ENCODE measurements at places on chromosomes 6 and 20.

- DNase-seq = no peak
These were observed 22.8 kb downstream of the FOXQ1 start for GRCh38 chr6:1334684-1335083.

DNA sequence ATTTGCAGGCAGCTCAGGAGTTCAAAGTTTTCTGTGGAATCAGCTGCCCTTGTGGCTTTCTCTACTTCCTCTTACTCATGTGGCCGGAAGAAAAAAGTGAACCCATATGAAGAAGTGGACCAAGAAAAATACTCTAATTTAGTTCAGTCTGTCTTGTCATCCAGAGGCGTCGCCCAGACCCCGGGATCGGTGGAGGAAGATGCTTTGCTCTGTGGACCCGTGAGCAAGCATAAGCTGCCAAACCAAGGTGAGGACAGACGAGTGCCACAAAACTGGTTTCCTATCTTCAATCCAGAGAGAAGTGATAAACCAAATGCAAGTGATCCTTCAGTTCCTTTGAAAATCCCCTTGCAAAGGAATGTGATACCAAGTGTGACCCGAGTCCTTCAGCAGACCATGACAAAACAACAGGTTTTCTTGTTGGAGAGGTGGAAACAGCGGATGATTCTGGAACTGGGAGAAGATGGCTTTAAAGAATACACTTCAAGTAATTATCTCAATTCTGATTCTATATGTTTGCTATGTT is 1.1 kb downstream of the MGME1 start:
- DNase-seq = no peak

DNA sequence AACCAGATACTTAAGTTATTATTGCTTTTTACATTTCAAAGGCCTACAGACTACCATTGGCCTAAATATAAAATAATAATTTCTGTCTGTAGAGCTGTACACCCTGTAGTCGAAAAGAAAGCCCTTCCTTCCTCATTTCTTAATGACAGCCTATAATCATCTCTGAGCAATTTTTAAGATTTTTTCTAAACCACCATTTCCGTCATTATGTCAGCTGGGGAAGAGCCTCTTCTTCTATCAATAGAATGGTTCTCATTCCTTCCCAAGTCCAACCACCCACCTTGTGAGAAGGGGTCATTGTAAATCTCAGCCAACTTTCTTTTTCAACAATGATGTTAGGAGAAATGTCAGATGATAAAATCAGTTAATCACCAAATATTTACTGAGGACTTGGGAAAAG is 91.8 kb downstream of the PLEKHG1 start:
- DNase-seq = no peak

DNA sequence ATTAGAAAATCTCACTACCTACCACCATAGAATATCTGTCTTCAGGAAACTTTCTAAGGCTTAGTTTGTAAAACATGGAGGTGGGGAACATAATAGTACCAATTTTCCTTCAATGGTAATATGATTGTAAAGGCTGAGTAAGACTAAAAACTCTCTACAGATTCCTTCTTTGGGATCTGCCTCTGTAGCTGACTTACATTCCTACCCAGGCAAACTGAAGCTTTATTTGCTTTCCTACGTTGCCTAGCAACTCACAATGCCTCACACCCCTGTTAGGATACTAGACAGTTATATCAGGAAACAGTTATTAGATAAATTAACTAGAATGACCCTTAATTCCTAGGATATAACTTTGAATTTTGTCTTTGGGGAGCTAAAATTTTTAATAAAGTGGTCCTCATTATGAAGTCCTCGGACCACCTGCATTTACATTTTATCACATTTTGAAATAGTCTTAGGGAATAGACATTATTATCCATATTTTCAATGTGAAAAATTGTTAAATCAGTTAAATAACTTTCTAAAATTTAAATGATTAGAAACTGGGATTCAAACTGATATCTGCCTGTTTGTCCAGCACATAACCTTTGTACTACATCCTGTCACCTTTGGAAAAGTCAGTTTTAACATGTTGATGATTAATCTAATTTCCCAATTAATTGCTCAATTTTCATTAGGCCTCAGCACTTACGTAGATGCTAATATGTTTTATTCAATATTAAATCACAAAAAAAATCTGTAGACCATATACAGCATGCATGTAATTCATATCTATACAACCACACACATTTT is 591.4 kb downstream of the RNF144B start:
- no peak for DNase-seq

GRCh38 chr6:71220466-71220865 is 68.1 kb upstream of the OGFRL1 start:
- DNase-seq = no peak

DNA sequence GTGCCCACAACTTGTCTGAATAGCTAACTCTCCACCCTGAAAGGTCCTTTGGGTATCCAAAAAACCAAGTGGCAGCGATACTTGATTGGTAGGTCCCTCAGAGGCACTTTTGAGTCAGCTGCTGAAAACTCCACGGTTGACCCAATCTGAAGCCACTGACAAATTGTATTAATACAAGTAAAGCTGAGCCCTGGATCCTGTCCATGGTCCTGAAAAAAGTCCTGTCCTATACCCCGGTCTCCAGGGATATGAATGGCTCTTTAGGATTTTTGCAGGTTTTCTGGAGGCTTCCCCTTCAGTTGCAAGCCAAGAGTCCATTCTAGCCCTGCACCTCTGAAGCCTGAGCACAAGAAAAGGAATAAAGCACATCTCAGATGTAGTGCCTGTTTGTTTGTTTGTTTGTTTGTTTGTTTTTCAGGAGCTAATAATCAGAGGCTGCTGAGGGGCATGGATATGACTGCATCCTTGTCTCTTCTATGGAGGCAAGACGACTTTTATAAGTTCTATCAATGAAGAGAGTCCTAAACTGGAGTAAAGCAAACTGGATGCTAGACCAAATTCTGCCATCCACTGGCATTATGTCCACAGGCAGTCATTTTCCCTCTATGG is 1.7 kb upstream of the SLC12A5 start:
- DNase-seq = peak; percentile 82

GRCh38 chr6:35023091-35024000 is 117.8 kb downstream of the TCP11 start:
- DNase-seq = no peak

DNA sequence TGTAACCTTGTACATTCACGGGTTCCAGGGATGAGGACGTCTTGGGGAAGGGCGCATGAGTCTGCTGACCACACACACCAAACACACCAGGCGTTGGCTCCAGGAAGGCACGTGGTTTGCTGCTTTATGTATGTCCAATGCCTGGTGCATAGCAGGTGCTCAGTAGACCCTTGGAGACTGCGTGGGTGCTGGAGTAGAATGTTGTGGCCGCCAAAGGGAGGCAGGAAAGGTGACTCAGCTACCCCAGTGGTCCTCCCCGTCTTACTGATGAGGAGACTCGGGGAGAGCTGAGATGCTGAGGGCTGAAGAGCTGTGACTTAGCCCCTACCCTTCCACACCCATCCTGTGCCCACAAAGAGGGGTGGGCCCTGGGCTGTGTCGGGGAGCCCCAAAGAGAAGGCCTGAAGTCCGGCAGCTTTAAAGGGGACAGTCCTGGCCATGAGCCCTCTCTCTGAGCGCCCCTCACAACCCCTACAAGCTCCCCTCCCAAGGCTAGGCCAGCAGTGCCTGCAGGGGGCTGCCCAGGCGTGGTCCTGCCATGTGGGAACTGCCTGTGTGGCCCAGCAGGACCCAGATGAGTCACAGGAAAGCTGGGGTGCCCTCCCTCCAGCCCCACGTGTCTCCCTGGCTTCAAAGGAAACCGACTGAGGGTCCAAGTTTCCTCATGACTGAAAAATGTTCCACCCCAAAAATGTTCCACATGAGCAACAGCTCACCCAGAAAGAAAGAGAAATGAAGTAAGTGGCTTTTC is 28.0 kb upstream of the PTGIS start:
- DNase-seq = no peak

- DNase-seq = no peak
These were observed 86.5 kb upstream of the CST7 start for GRCh38 chr20:24862606-24863005.

- no peak for DNase-seq
These were observed 19.5 kb upstream of the OCSTAMP start for GRCh38 chr20:46569961-46570360.

- DNase-seq = no peak
These were observed 175.2 kb downstream of the MRPL14 start for GRCh38 chr6:43951756-43952675.

- DNase-seq = no peak
These were observed 359.1 kb downstream of the SAMD5 start for GRCh38 chr6:147867433-147868226.

DNA sequence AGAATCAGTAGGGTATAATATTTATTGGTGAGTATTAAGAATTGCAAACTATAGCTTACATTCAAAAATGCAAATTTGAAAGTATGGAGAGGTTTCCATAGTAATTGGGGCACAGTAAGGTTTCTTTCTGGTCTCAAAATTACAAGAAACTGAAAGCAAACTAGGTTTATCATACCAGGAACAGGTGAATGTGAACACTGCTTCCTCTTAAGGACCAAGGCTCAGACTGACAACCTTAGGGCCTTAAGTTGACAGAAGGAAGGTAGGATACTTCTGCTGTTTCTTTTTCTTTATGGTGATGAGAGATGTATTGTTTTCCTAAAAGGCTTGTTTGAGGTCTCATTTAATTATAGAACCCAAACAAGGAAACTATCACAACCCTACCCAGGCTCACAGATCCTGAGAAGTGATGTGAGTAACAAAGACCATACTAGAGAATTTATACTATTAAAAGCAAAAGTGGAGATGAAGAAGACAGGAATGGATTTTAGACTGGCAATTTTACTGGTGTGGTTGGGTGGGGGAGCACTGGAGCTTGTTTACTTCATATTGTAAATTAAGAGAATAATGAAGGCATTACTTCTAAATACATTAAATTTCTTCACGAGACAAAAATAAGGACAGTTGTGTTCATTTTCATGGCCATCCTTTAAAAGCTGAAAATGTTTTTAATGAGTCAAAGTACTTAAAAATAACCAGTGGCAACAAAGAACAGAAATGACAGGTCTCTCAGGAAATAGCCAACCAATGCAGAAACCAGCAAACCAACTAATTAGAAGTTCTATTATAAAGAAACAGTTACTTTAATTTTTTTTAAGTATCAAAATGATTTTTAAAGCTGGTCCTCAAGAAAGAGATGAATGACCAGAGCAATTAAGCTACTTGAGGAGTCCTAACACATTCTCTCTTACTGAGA is 21.3 kb downstream of the STAU1 start:
- no peak for DNase-seq

- DNase-seq = no peak
These were observed 206.8 kb upstream of the THEMIS start for GRCh38 chr6:128107682-128108081.

GRCh38 chr6:157036245-157036711 is 259.1 kb downstream of the ARID1B start:
- DNase-seq = no peak

GRCh38 chr6:127938701-127939100 is 37.8 kb upstream of the THEMIS start:
- no peak for DNase-seq

DNA sequence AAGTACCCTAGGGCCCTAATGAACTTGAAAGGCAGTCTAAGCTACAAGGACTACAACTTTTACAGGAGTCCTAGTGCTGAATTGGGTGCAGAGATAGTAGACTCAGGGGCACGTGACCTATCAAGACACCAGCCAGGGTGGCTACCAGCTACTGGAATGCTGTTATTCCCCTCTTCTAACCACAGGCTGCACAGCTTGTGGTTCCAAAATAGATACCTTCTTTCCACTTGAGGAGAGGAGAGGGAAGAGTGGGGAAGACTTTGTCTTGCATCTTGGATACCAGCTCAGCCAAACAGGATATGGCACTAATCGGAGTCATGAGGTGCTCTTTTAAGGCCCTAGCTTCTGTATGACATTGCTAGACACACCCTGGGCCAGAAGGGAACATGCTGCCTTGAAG is 60.0 kb upstream of the MTRF1L start:
- no peak for DNase-seq

- DNase-seq = no peak
These were observed 20.0 kb downstream of the SULF2 start for GRCh38 chr20:47765271-47765670.

DNA sequence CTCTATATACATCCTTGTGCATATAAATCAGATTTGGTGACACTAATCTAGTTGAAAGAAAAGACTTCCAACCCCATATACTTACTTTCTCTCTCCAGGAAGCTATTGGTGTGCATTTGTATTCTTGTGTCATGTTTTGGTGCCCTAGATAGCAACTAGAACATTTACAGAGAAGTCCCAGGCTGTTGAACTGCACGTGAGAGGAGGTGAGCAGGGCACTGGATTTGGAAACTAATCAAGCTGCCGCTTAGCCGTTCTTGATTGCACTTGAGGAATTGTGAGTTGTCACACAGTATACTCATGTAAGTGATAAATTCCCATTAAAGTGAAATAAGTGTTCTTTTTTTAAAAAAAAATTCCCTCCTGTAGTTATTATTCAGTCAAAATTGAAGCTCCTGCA is 7.6 kb downstream of the WRNIP1 start:
- no peak for DNase-seq

GRCh38 chr20:45963059-45964005 is 8.7 kb downstream of the ZNF335 start:
- peak; percentile 59 for DNase-seq

- DNase-seq = no peak
These were observed 60.9 kb downstream of the COL9A1 start for GRCh38 chr6:70241991-70242420.

DNA sequence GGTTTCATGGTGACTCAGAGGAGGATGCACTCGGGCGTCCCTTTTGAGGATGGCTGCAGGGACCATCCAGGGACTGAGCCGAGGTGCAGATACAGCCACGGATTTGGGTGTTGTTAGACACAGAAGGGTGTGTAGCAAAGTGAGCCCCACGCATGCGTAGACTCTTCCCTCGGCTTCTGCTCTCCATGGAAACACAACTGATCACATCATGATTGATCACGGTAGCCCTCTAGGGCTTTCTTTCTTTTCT is 606 bp upstream of the ULBP1 start:
- peak; percentile 56 for DNase-seq

GRCh38 chr6:125717120-125717731 is 32.2 kb upstream of the HEY2 start:
- DNase-seq = no peak

- no peak for DNase-seq
These were observed 170.7 kb downstream of the CDC5L start for GRCh38 chr6:44558024-44558831.

DNA sequence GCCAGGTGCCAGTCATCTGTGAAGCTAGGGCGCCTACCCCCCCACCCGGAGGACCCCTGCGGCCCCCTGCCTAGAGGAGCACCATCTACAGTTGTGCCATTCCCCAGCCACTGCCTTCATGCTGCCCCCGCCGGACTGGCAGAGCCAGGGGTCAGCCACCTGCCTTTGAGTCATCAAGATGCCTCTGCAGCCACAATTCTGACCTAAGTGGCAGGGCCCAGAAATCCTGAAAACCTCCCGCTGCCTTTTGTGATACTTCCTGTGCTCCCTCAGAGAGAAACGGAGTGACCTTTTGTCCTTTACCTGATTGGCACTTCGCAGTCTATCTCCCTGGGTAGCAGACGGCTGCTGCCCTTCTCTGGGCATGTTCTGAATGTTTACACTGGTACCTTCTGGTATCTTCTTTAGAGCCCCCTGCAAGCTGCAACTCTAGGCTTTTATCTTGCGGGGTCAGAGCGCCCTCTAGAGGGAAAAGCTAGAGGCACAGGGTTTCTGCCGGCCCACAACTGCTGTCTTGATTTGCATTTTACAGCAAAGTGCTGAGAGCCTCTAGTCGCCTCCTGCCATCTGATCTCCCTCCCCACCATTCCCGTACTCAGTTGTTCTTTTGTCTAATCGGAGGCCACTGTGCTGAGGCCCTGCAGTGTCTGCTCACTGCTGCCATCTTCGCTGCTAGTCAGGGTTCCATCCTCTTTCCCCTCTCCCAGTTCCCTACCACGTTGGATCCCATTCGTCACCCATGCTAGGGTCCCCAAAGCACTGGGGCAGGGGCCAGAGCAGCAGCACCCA is 26.9 kb downstream of the SPATA2 start:
- DNase-seq = peak; percentile 96
